ENCODE measurements at places on chromosomes 3 and 15.
A peak's percentile ranks its signal among the peaks of the same experiment; 100 is the strongest.

DNA sequence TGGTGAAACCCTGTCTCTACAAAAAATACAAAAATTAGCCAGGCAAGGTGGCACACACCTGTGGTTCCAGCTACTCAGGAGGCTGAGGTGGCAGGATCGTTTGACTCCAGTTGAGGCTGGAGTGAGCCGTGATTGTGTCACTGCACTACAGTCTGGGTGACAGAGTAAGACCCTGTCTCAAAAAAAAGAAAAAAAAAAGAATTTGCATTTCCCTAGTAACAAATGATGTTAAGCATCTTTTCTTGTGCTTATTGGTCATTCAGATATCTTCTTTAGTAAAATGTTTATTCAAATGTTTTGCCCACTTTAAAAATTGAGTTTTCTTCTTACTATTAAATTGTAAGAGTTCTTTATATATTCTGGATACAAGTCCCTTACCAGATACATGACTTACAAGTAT is 48.7 kb downstream of the NFKBIZ start:
- DNase-seq = no peak

DNA sequence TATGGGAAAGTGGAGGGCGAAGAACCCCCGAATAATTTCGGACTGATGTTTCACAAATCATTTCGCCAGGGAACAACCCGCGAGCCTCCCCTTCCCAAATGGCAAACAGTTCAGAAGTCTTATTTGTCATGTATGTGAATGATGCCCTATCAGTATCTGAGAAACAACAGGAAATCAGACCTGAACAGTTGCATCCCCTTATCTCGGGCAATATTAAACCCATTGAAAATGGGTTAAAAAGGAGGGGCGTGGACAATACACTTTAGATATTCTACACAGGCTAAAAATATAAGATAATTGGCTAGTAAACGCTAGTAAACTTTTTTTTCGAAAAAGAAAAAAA is 1003.3 kb upstream of the NR2F2 start:
- no peak for DNase-seq

DNA sequence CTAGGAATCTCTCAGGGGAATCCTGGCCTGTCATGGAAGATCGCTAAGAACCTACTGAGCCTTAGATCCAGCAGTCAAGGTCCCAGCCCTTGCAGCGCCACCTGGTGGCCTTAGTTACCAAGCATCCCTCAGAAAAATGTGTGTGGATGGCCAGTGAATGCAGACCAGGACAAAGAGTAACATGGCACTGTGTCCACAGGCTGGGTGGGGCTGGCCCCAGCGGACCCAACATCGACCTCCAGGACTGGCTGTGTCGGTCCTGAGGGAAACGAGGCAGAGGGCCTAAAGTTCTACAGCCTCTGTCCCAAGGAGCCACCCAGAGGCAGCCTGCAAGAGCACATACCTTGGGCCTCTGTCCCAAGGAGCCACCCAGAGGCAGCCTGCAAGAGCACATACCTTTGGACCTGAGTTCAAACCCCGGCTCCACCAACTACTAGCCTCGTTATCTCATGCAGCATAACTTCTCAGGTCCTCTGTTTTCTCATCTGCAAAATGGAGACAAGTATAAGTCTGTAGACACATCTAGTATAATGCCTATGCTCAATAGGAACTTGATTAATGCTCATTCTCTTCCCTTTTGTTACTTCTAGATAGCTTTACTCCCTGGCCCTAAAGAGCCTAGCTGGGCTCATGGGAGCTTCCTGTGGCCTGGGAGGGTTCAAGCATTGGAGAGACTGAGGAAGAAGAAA is 57.5 kb upstream of the HERC1 start:
- DNase-seq = peak; percentile 17

DNA sequence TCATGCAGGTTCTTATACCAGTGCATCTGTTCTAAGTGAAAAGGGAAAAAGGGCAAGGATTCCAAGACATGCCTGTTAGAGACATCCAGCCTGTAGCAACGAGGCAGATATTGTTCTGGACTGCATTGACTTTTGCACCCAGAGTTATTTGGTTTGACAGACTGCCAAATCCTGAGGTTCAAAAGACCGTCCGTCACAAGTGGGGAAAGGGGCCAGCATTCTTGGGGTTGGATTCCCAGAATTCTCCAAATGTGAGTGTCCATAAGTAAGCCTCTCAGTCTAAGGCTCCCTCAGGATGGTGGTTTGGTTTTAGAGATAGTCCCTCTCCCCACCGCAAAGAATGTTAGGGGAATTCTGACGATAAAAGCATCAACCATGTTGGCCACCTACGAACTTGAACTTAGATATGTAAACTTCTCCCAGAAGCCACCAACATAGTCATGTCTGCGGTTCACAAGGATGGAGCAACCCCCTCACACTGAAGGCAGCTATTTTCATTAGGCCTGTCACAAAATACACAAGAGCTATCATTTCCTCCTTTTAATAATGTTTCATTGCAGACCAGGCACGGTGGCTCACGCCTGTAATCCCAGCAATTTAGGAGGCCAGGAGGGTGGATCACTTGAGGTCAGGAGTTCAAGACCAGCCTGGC is 13.6 kb upstream of the LACTB start:
- DNase-seq = no peak

- no peak for DNase-seq
Measured at GRCh38 chr3:38990621-38991020, 61.1 kb downstream of the SCN11A start.

DNA sequence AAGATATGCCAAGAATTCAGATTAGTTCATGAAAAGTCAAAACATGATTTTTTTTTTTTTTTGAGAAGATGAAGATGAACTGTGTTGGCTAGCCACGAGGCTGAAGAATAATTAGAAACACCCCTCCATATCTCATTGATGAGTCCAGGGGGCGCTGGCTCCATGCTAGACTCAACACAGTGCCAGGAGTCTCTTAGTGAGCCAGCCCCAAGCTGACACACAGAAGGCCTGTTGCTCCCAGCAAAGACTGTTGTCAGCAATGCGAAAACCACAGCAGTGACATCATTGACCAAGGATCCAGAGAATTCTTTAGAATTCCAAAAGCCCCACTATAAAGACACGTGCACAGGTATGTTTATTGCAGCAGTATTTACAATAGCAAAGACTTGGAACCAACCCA is 185.2 kb downstream of the ANXA2 start:
- DNase-seq = no peak

Data from substantia nigra (tissue), 51 donors.